CD4-positive, alpha-beta T cell treated with Interleukin-6 at 100 ng/mL for 8 hours (primary cell): ENCODE measurements at places on chromosomes 3 and 15.

GRCh38 chr3:71926616-71927015 lies 141.7 kb upstream of the PROK2 start:
- no peak for DNase-seq

- DNase-seq, result no peak
Measured at GRCh38 chr3:174862101-174862500, 3.0 kb downstream of the NAALADL2 start.

- DNase-seq, result no peak
Measured at GRCh38 chr3:133474251-133474801, 74.5 kb downstream of the BFSP2 start.

DNA sequence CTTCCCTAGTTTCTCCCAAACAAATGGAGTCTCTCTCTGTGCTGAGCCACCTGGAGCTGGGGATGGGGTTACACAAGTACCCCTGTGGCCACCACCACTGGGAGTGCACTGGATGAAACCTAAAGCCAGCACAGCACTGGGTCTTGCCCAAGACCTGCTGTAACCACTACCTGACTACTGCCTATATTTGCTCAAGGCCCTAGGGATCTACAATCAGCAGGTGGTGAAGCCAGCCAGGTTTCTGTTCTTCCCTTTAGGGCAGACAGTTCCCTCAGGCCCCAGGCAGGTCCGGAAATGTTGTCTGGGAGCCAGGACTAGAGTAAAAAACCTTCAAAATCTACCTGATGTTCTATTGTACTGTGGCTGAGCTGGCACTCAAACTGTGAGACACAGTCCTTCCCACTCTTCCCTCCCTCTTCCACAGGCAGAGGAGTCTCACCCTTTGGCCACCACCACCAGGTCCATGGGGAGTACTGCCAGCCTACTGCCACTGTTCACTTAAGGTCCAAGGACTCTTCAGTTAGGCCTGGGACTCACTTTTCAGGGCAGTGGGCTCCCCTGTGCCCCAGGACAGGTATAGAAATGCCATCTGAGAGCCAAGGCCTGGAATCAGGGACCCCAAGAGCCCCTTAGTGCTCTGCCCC lies 23.8 kb downstream of the C3orf20 start:
- DNase-seq, result no peak

DNA sequence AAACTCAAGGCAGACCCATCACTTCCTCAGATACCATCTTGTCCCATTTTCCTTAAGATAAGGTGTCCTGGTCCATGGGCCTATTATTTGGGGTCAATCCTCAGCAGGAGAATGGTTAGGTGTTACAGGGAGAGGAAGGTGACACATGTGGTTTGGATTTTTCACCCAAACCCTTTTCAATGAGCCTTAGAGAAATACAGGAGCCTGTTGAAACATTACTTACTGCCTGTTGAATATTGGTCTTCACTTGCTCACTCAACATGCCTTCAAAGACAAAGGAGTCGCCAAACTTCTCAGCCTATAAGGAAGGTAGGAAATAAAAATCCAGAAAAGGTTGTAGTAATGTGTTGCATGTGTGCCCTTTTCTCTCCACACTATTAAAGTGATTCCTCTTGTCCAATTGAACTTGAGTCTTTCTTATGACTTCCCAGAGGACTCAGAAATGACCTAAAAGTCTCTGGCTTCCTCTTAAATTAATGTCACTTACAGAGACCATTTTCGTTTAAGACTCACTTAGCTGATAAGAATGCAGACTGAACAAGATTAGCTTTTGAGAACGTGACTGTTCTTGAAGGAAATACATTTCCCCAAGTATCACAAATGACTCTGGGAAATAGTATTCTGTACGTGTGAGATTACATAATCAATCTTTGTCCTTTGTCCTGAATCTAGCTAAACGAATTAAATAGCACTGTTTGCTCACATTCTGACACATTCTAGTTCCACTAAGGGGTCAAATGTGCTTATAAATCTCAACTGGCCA lies 17.8 kb downstream of the SUMF1 start:
- no peak for DNase-seq

- no peak for DNase-seq
Measured at GRCh38 chr3:124748560-124749198, 18.4 kb downstream of the UMPS start.

DNA sequence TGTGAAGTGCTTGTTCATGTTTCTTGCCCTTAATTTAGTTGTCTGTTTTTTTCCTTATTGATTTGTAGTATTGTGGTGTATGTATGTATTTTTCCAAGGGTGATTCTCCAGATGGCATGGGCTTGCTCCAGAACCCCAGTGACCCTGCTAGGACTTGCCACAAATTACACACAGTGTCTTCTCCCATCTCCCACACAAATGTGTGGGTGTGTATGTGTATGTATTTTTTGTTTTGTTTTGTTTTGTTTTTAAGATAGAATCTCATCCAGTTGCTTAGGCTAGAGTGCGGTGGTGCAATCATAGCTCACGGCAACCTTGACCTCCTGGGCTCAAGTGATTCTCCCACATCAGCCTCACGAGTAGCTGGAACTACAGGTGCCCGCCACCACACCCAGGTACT lies 36.2 kb upstream of the ARID3B start:
- no peak for DNase-seq

DNA sequence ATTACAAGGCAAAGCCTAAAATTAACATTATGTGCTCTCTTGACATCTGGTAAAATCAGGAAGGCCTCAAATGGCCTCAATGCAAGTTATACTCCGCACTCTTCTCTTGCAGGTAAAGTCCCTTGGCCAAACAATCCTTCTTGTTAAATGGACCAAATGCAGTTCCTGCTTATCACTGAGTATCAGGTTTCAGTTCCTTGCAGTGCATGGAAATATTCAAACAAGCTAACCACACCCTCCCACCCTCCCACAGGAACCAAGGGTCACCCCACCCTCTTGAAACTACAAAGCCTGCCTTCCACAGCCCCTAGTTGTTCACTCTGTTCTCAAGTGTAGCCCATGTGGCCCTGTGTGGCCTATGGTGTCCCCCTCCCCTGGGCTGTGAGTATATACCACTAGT lies 171.9 kb upstream of the CADPS start:
- DNase-seq, result no peak

DNA sequence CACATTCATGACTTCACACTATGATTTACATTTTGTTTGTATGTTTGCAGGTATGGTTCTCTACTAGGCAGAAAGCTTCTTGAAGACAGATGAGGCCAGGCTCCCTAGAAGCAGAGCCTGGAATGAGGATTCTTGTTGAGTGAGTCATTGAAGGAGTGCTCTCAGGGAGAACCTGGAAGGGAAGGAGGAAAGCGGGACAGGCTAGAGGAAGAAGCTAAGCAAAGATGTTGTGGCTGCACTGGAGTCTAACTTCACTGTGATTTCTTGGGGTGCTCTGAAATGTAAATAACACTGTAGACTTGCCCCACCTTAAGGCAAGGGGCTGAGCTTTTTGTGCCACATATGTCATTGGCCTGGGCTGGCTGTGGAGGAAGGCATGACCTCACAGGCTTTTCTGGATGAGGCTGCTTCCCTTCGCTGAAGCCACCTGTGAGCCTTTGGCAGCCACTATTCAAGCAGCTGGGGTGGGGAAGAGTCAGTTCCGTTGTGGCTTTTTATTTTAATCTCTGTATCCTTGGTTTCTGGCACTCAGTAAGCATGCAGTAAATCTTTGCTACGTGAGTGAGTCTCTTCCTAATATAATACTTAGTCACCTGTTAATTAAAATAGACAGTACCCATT lies 307.3 kb downstream of the SV2B start:
- DNase-seq, result peak; percentile 7

GRCh38 chr3:161293381-161293780 lies 72.3 kb downstream of the NMD3 start:
- no peak for DNase-seq
